Fibroblast of lung (primary cell): ENCODE measurements at places on chromosomes 5 and 9.

DNA sequence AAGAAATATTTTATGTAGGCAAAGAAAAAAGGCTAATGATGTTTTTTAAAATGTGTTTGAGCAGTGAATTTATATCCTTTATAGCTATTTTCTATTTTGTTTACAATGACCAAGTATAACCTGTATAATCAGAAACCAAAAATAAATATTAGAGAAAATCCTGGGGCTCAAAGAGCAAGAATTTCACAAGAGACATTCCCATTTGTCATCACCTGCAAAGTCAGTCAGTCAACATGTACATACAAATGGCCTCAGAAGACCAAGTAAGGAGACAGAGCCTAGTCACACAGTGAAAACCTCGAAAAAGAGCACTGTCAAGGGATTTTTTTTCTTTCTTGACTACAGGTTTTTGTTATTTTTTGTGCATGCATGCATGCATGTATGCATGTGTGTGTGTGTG is 231.4 kb downstream of the GLIS3 start:
- no peak for DNase-seq

- no peak for DNase-seq
Measured at GRCh38 chr9:123658792-123659191, 271.1 kb downstream of the DENND1A start.

DNA sequence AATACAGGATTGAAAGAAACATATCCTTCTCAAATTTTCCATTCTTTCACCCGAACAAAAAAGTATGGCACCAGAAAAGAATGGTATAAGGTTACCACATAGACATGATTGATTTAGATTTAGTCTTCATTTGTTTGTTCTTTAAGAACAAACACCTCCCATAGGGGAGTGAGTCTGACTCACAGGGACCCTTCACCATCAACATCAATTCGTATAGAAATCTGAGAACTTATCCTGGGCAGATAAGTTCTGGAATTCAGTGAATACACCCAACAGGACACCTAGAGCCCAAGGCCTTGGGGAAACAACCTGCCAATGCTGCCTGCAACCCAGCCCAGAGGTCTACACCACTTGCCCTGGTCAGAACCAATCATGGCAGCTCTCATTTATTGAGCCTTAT is 46.2 kb downstream of the LHFPL2 start:
- DNase-seq, result no peak

DNA sequence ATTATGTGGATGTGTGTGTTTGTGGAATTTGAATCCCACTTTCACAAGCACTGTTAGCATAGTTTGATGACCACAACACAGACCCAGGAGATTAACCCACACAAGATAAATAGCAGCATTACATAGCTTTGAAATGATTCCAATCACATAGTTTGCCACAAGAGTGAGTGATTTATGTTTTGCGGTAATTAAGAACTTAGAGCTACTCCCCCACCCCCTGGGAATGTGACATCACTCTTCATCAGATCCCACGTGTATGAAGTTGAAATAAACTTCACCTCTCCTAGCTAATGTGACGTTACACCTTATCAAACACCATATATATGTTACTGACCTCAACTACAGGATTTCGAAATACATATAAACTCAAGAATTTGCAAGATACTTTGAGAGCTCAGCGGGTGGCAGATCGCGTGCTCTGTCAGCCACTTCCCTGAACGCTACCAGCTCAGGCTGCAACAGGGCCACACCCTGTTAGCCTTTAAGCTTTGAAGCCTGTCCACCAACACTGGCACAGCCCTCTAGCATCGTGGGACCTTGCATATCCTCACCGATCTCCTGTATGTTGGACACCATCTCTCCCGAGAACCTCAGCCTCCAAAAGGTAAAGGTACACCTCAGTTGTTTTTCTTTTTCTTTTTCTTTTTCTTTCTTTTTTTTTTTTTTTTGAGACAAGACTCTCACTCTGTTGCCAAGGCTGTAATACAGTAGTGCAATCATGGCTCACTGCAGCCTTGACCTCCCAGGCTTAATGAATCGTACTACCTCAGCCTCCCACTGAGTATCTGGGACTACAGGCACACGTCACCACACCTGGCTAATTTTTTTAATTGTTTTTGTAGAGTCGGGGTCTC is 1.7 kb upstream of the AGTPBP1 start:
- DNase-seq, result peak; percentile 98

- peak; percentile 72 for DNase-seq
Measured at GRCh38 chr5:40570408-40571129, 109.1 kb upstream of the PTGER4 start.

DNA sequence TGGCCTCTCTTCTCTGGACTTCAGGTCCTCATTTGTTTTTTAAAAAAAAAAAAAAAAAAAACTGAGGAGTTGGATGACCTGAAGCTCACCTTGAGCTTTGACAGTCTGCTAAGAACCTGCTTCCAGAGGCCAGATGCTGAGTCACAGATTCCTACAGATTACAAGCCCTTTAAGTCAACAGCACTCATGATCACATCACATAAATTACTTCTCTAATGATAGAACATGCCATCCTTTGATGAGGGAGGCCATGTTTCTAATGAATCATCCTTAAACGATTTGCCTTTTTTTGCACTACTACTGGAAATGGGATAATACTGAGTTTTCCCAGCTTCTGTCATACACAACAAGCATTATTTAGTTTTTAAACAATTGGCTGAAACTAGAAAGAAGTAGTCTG is 34.2 kb upstream of the MYOT start:
- DNase-seq, result peak; percentile 96

GRCh38 chr9:129336601-129337331 is 158.7 kb upstream of the IER5L start:
- peak; percentile 75 for DNase-seq

DNA sequence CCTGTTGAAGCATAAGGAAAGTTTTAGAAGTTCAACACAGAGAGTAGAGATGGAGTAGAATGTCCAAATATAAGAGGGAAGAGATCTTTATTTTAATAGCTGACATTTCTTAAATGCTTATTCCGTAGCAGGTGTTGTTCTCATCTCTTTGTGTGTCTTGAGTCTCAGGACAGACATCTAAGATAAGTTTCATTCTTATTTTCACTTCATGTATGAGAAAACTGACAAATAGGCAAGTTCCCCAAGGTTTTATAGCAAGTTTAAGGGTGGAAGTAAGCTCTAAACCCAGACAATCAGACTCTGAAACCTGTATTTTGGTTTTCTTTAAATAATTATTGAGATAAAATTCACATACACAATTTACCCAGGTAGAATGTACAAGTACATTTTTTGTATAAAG is 228.4 kb upstream of the PPP1R2B start:
- DNase-seq, result no peak

DNA sequence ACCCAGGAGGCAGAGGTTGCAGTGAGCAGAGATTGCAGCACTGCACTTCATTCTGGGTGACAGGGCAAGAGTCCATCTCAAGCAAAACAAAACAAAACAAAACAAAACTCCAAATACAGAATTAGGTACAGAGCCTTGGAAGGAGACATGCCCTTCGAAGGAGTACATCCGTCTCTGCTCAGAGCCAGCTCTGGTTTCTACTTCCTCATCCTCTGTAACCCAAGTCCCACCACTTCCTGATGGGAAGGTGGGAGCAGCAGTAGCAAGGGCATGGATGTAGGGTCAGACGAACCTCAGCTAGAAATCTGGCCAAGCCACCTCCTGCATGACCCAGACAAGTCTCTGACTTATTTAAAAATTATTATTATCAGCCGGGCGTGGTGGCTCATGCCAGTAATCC is 16.5 kb upstream of the STXBP1 start:
- no peak for DNase-seq

- DNase-seq, result no peak
Measured at GRCh38 chr5:55546947-55547346, 12.2 kb upstream of the PLPP1 start.

DNA sequence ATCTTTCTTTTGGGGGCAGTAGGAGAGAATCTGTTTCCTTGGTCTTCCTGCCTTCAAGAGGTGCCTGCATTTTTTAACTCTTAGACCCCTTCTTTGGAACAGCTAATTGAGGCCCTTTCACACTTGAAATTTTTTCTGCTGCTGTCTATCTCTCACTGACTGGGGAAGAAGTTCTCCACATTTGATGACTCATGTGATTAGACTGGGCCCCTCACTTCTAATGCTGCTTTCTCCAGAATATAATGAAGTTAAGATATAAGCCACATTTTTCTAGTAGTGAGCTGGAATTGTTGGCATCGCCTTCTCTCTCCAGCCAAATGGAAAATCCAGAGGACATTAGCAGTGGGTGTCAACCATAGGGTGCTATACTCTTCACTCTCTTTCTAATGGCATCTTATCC is 12.4 kb downstream of the ZNF474 start:
- DNase-seq, result no peak

DNA sequence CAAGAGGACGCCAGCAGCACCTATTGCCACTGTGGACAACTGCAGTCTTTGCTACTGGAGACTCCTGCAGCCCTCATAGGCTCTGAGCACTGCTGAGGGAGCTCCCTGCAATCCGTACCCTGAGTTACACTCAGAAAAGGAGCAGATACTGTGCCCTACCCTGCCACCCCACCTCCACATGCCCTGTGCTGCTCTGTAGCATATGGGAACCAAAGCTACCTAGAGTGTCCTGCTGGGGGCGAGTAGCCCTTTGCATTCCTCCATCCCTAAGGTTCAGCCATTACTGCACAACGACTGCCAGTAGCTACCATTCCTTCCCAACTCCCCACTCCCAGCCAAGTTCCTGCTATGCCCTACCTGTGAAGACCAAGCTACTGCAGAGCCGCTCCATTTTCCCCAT is 90.2 kb upstream of the SNCAIP start:
- DNase-seq, result no peak

DNA sequence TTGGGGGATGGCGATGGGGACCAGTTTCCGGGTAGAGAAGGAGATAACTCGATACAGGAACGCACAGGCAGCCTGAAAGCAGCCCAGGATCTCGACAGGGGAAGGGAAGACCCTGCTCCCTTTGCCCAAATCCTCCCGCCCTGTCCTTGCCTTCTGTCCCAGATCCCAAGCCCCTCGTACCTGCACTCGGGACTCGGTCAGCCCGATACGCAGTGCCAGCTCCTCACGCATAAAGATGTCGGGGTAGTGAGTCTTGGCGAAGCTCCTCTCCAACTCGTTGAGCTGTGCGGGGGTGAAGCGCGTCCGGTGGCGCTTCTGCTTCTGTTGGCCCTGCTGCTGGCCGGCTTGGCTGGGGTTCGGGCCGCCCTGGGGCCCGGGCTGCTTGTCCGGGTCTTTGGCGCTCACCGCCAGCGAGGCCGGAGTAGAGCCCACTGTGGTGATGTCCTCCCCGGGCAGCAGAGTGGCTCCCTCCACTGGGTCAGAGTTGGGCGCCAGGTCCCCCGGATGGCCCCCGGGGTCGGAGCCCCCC is 1.8 kb downstream of the OTP start:
- DNase-seq, result no peak

DNA sequence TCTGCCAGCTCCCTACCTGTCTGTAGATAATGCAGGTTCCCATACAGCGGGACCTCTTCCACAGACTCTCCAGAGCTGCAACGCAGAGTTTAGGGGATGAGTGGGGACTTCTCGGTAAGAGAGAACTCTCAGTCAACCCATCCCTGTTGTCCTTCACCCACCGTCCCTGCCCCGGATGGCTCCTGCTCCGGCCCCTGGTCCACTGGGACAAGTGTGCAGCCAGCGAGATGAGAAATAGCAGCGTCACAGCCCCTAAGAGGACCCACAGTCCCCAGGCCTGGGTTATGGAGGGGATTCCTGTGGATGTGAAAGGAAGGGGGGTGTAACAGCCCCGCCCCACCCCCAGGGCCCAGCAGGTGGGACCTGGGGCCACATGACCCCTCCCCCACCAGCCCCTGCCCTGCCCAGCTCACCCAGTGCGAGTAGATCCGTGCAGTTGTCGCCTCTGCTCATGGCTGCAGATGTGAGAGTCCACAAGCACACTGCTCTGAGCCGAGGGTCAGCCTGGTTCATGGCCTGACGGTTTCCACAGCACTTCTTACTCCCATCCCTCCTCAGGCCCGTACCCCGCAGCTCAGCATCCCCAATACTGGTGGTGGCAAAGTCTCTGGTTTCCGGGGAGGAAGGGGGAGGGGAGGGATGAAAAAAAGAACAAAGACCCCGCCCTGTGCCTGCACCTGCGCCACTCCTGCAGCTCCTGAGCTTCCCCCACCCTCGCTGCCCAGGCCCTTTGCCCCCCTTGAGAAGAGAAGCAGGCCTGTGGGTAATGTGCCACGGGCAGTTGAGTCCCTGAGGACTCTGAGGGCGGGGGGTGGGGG is at the start of gene SIT1:
SIT1 (minus strand) TSS at position 591 of the 818 bp plus-strand sequence; CDS start at position 513, 78 bp downstream.
- no peak for DNase-seq

GRCh38 chr9:76357555-76357954 is 36.7 kb downstream of the RFK start:
- DNase-seq, result no peak

- DNase-seq, result peak; percentile 62
Measured at GRCh38 chr9:137339045-137339907, 37.2 kb upstream of the NRARP start.
